Left hindlimb (tissue), 1 donor: ENCODE measurements at places on chromosomes 3 and 15.

- DNase-seq = no peak
Observed at GRCh38 chr3:70614111-70614510, 301.7 kb upstream of the MDFIC2 start.

- DNase-seq = no peak
Observed at GRCh38 chr15:72231833-72232478, 966 bp upstream of the PKM start.

DNA sequence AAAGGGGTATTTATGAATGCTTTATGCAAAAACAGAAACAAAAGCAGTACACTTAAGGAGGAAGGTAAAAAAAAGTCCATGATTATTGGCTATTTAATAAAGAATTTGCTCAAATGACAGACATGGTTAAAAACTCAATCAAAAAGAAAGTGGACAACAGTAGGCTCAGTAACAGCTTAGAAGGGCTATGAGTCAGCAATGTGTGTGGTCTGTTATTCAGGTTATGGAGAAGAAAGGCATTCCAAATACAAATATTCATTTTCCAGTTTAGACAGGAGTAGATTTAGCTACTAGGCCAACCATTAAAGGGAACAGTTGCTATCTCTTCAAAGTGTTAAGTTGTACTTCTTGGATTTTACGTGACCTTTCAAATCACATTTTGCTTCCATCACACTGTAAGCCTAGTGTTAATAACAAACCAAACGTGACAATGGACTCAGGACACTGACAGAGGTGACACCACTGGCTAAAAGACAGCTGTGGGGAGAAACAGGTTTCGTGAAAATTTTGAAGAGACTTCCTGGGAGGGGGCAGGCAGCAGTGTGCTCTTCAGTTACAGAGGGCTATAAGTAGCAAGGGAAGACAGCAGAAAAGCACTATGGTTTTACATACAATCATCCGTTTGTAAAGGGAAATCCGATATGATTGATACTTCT is 41.7 kb upstream of the MYO5C start:
- no peak for DNase-seq

DNA sequence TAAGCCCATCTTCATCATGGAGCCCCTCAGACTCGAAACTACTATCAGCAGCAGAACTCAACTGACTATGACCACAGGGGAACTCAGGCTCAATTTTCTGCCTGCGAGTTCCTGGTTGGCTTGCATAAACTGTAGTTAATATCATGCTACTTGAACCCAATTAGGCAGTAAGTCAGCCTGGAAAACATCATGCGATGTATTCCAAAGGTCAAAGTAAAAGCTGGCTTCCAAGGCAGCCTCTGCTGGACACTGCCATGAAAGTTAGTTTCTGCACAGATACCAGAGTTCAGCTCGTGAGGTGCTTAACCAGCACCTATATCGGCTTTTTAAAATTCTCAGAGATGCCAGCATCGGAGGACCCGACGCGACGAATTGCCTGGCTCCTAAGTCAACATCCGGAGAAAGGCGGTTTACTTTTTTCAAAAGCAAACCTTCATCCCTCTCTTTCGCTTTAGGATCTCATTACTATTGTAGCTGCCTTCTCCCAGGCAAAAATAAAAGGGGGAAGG is 3.8 kb downstream of the ANP32A start:
- no peak for DNase-seq

DNA sequence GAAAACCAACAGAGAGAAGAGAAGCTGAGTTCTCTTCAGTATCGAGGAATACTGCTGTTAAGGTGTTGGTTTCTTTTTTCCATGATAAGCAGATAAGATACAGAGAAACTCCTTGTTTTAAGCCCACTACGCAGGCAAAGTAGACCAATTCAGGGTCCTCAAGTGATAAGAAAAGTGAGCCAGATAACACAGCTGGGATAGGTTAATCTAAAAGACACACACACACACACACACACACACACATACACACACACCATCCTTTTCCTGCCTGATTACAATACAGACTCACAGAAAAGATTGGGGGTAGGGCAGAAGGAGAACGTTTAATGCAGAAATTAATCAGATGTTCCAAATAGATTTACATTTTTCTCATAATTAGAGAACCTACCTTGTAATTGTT is 6.5 kb upstream of the PHLDB2 start:
- no peak for DNase-seq
